ENCODE measurements at places on chromosomes 13 and 19.

DNA sequence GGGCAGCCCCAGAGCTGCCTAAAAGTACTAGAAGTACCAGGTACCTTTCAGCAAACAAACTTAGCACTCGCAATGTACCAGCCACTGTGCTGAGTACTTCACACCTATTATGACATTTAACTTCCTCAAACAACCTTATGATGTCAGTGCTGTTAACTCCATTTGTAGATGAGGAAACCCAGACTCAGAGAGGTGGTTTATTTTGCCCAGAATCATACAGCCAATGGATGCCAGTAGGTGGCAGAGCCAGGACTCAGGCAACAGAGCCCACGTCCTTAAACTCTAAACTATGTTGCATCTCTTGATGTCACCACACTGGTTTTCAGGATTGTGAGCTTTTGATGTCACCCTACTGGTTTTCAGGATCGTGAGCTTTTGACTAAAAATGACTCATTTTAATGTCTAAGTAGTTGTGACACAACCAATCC is 78.9 kb downstream of the FLT1 start:
- no peak for DNase-seq

DNA sequence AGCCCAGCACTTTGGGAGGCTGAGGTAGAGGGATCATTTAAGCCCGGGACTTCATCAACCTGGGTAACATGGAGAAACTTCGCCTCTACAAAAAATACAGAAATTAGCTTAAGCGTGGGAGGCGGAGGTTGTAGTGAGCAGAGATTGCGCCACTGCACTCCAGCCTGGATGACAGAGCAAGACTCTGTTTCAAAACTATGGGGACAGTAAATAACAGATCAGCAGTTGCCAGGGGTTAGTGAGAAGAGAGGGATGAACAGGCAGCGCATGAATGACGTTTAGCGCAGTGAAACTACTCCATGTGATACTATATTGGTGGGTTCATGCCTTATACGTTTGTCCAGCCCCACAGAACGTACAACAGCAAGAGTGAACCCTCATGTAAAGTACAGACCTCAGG is 7.1 kb upstream of the ICAM3 start:
- no peak for DNase-seq

DNA sequence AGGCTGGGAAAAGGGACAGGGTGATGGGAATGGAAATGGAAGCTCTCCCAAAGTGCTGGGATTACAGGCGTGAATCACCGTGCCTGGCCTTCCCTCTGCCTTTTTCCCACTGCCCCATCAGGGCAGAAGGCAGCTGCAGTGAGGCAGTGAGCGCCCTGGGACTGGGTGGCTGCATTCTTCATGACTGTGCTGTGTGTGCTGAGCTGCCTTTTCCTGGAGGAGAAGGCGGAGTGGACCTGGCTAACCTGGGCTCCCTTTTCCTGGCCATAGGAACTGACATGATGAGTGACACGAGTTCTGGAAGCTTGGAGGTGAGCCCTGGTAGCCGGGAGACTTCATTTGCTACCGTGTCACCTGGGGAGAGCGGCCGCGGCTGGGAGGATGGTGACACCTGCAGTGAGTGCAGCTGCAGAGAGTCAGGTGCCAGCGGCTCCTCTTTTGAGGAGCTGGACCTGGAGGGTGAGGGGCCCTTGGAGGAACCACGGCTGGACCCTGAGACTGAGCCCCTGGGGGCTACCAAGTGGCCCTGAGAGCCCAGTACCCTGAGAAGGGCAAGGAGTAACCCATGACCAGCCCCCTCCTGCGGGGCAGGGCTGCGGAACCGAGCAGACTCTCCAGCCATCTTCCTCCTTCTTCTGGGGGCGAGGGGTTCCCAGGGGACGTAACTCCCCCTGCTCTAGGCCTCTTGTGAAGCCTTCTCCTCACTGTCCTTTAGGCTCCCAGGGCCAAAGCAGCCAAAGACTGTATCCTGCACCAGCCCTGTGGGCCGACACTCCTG is 26.3 kb upstream of the ZNF492 start:
- DNase-seq = no peak

DNA sequence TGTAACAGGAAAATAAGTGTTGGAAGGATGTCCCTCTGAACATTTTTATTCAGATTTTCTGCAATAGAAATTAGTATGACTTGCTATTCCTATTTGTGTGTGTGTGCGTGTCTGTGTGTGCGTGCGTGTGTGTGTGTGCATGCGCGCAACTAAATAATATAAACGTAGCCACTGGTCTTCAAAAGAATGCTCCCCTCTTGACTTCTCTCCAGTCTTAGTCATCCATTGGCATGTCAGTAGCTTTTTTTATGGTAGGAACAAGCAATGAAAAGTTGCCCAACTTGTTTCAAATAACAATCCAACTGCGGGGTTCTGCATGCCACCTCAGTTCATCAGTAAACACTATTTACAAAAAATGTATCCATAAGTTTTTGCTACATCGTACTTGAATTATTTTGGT is 249.6 kb downstream of the GPC6 start:
- DNase-seq = no peak

All from activated T-cell treated with anti-CD3 and anti-CD28 coated beads for 4 hours (primary cell).